ENCODE measurements at places on chromosomes 3 and 15.

DNA sequence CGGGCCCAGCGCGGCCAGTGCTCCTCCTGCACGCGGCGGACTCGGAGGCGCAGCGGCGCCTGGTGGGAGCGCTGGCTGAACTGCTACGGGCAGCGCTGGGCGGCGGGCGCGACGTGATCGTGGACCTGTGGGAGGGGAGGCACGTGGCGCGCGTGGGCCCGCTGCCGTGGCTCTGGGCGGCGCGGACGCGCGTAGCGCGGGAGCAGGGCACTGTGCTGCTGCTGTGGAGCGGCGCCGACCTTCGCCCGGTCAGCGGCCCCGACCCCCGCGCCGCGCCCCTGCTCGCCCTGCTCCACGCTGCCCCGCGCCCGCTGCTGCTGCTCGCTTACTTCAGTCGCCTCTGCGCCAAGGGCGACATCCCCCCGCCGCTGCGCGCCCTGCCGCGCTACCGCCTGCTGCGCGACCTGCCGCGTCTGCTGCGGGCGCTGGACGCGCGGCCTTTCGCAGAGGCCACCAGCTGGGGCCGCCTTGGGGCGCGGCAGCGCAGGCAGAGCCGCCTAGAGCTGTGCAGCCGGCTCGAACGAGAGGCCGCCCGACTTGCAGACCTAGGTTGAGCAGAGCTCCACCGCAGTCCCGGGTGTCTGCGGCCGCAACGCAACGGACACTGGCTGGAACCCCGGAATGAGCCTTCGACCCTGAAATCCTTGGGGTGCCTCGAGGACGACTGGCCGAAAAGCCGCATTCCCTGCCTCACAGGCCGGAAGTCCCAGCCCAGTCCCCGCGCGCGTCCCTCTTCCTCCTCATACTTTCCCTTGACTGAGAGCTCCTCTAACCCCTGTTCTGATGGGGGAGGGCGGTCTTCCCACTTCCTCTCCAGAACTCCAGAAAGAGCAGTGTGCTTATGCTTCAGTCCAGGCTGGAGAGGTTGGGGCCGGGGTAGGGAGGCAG lies 1.4 kb upstream of the IL17RC start:
- no peak for DNase-seq

DNA sequence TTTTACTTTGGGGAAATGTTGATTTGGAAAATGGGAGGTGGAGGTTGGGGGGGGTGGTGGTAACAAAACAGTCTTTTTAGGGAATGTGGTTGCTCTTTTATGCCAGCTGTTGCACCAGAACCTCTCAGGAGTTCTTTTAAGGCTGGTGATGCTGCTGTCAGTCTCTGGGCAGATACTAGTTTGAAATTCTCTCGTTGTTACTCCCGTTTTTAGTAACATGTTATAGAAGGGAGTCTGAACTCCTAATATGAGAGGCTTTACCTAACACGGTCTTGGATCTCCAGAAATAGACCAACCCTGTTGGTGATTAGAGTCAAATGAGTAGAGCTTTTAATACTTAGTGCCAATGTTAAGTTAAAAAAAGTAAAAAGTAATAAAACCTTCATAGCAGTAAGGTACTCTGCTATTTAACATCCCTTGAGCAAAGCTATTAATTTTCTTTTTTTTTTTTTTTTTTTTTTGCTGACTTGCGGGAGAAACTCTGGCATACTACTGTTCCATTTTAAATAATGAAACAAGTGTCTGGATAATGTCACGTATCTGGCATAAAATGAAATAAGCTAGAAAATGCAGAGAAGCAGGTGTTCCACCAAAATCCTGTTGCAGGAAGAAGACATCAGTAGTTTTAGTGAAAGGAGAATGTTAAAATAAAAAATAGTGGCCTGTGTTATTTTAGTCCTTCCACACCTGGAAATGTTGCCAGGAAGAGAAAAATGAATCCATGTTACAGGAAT lies 156.7 kb downstream of the CACNA1D start:
- DNase-seq, result no peak

- DNase-seq, result no peak
Measured at GRCh38 chr15:50190166-50190570, 8.2 kb downstream of the SLC27A2 start.

- DNase-seq, result no peak
Measured at GRCh38 chr3:42192334-42193200, 73.4 kb downstream of the CCK start.

Measured in NCI-H1436 treated with DMSO at 0.1 percent for 48 hours (cell line).